ENCODE measurements at places on chromosomes 3 and 15. TPM values are rescaled to one million over a fixed set of nuclear protein-coding genes. Genes with fewer than 3 reads are reported as not detected.

- no peak for DNase-seq
These were observed 71.5 kb upstream of the ADAMTSL3 start for GRCh38 chr15:83582381-83582780.

DNA sequence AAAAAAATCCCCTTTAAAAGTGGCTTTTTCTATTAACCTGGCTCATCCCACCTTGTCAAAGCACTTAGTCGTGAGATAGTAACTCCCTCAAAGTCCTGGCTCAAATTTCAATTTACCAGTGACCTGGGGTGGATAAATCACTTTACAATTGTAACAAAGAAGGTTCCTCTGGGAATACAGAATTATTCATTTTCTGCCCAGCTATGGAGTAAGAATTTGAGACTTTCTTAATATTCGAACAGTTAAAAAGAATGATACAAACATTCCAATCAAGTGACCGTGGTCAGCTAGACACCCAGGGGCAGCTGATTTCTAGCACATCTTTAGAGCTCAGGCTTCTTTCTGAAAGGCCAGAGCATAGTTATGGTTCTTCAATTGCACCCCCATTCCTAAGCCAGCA lies 291.0 kb upstream of the TGFBR2 start:
- DNase-seq, result no peak

DNA sequence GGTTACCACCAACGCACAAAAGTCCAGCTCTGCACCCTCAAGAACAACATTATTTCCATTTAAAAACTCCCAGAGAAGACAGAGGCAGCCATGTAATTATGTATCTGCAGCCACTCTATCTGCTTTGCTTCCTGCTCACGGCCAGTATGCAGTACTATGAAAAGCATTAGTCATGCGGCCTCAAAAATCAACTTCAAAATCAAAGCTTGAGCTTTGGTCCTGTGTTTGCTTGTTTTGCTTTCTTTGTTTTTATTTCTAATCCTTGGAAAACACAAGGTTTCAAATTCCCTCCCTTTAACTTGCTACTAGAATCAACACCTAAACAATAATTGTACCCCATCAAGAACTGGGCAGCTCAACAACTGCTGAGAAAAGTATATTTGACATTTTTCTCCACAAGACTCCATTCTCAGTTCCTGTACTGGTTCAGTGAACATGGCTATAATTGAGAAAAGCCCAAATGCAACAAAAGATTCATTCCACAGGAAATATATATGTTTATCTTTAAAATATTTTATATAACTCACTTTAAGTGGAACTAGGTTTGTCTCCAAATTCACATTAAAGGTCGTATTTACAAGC lies 37.6 kb downstream of the GBE1 start:
- peak; percentile 37 for DNase-seq

Gene PLAAT1
- total RNA-seq, result 21.1 TPM

DNA sequence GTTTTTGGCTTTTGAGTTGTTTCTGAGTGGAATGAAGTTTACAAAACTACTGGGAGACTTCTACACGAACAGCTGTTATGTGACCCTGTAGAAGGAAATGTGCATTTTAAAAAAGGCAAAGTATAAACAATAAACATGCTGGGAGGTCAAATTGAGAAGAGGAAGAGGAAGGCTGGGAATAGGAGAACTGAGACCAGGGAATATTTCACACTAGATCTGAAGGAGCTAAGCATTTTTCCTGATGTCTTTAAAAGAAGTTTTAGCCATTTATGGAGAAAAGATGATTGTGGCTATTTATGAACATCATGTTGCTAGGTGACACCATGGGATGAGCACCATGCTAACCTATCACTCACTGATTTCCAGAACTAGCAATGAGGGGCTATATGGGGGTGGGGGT lies 76.3 kb upstream of the FAM98B start:
- DNase-seq, result no peak

Gene THOC7
- total RNA-seq, result 109 TPM

DNA sequence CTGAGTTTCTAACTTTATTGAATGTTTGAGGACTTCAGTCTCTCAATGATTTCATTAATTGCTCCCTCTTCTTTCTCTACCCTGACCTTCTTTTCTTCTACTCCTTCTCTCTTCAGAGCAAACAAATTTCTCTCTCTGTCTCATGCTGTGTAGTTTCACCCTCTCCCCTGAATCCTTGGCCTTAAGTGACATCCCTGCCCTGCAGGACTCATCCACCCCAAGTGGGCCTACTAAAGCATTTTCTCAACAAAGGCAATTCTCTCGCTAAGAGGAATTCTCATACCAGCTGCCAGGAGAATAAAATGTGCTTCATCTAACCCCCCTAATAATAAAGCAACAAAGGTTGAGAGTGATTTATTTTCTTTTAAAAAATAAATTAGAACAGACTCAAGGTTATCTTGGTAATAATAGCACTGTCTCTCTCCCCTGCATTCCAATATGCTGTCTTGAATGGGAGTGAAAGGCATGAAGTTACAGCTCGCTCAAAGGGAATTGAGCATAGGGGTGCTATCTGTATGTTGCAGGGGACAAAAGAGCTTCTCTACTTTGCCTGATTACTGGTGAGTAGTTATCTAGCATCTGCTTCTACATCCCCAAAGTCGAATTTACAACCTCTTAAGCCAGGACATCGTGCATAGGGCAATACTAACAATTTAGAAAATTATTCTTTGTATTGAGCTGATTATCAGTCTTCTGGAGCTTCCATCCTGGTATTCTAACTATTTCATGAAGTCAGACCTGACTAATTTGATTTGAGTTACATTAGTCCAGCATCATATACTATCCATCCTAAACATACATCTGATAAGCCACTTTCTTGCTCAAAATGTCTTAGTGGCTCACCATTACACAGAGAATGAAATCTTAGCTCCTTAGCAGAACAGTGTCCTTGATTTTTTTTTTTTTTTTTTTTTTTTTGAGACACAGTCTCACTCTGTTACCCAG lies 76.9 kb upstream of the DNAJC19 start:
- DNase-seq, result no peak

Gene CDAN1
- total RNA-seq, result 11.8 TPM

- DNase-seq, result no peak
These were observed 16.3 kb downstream of the RGMA start for GRCh38 chr15:93072411-93073394.

Gene MESP1
- total RNA-seq, result 0.74 TPM

Gene LCMT2
- total RNA-seq, result 16.3 TPM

DNA sequence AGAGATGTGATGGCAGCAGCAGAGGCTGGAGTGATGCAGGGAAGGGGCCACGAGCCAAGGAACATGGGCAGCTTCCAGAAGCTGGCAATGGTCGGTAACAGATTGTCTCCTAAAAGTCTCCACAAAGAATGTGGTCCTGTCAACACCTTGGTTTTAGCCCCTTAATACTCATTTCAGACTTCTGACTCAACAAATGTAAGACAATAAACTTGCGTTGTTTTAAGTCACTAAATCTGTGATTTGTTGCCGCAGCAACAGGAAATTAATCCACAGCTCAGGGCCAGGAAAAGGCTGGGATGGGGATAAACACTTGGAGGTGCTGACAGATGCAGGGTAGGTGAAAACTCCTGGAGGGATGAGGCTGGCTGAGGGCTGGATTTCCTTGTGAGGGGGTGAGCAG lies 69.9 kb downstream of the OXNAD1 start:
- DNase-seq, result no peak

DNA sequence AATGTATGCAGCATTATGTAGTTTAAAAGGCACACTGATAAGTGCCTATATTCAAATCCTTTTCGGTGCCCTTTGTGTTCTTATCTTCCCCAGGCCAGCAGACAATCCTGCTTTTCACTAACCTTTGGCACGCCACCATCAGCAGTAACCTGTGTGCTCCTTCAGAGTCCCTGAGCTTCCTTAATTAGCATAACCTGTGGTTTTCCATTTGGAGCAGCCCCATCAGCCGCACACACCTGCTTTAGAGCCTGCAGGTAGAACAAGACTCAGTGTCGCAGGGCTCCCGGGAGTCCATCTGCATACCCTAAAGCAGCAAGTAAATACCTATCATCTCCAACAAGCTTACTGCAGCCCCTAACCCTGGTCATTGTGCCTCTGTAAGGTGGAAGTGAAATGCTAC lies 755.1 kb downstream of the ROBO2 start:
- DNase-seq, result no peak

DNA sequence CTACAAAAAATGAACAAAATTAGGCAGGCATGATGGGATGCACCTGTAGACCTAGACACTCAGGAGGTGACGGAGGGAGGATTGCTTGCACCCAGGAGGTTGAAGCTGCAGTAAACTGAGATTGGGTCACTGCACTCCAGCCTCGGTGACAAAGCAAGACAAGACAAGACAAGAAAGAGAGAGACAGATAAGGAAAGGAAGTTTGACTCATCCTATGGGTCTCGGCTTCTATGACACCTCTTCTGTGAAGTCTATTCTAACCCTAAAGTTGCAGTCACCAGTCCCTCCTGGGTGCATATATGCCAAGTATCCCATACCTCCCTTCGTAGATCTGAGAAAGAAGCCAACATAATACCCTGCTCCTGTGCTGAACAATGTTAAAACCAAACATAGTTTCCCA lies 7.9 kb upstream of the ZMAT3 start:
- no peak for DNase-seq

DNA sequence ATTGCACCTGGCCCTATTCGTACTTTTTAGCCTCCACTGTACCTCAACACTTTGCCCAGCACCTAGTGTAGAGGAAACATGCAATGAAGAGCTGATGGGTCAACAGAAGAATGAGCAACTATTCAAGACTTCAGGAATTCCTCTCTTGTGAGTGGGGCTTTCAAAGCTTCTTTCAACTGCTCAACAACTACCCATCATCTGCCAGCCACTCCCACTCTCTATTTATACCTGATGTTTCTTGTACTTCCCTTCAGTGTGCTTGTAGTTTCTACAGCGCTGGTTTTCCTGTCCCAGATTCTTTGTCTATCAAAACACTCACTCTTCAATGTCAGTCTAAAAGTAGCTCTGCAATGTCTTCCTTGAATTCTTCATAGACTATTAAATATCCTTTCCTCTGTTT lies 168.3 kb upstream of the LPP start:
- no peak for DNase-seq
